ENCODE measurements at places on chromosomes 13 and 19.

- DNase-seq: no peak
Measured at GRCh38 chr13:77310161-77310560, 16.7 kb downstream of the MYCBP2 start.

- DNase-seq: no peak
Measured at GRCh38 chr13:46315491-46316075, 71.5 kb downstream of the RUBCNL start.

GRCh38 chr13:92407858-92408257 is 818.7 kb upstream of the GPC6 start:
- DNase-seq: no peak

DNA sequence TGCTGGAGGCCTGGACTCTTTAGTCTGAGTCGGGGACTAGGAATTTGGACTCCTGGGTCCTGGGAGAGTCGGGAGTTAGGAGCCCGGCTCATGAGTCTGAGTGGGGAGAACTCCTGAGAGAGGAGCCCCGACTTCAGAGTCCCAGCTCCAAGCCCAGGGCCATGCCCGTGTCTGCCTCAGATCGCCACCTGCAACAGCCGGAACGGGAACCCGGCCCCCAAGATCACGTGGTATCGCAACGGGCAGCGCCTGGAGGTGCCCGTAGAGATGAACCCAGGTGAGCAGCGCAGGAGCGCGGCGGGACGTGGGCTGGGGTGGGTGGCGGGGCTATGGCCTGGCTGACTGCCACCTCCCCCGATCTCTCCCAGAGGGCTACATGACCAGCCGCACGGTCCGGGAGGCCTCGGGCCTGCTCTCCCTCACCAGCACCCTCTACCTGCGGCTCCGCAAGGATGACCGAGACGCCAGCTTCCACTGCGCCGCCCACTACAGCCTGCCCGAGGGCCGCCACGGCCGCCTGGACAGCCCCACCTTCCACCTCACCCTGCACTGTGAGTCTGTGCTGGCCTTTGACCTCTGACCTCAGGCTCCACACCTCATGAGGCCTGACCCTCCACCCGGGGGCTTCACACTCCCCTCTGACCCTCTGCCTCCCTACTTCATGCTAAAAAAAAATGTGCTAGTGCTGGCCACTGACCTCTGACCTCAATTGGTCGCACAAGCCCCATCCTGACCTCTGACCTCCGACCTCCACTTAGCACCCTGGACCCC is 4.4 kb downstream of the BCAM start:
- DNase-seq: no peak

DNA sequence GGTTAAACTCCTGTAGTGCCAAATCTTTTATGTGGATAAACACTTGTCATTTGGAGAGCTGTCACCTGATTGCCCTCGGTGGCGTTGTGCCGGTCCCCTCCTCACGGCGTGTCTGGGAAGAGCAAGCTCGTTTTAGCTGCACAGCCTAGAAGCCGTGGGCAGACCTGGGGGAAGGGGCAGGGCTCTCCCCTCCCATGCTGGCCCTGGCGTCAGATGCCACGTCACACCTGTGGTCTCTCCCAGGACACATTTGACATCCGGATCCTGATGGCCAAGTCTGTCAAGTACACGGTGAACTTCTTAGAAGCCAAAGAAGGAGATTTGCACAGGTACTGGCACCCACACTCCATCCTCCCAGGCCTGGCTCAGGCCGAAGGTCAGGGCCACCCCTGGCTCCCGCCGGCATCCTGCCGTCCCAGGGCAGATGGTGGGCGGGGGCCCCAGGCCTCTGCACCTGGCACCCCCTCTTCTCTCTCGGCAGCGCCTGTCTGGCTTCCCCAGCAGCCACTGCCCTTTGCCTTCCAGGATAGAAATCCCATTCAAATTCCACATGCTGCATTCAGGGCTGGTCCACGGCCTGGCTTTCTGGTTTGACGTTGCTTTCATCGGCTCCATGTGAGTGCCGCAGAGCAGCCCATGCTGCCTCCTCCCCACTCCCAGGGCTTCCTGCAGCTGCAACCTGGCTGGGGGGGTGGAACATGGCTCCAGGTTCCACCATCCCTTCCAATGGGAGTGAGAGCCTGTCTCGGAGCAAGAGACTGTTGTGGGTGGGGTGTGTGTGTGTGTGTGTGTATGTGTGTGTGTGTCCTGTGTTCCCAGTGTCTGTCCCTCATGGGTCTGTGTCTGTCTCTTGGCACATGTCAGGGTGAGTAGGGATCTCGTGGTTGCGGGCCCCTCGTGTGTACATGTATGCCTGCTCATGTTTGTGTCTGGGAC is 8.8 kb downstream of the YIPF2 start:
- DNase-seq: no peak

All from right forelimb (tissue), 1 donor.